ENCODE measurements at places on chromosomes 13 and 19.

DNA sequence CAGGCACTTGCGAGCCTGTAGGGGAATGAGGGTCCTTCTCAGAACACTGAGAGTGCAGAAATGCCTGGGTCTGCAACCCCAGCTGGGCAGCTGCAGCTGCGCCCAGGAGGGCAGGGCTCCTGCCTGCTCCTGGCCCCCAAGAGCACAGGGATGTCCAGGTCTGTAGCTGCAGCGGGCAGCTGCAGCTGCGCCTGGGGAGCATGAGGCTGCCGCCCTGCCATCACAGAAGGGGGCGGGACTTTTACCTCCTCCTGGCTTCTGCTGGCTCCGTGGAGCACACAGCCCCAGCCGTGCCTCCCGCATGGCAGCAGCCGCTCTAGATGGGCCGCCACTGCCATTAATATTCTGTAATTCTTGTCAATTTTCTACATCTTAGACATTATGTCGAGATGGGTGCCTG, 17.8 kb downstream of the CPB2 start:
- DNase-seq, result no peak

- no peak for DNase-seq
Measured at GRCh38 chr19:10133596-10133995, 13.9 kb upstream of the EIF3G start.

GRCh38 chr13:26541678-26542568, 15.6 kb upstream of the WASF3 start:
- DNase-seq, result no peak

DNA sequence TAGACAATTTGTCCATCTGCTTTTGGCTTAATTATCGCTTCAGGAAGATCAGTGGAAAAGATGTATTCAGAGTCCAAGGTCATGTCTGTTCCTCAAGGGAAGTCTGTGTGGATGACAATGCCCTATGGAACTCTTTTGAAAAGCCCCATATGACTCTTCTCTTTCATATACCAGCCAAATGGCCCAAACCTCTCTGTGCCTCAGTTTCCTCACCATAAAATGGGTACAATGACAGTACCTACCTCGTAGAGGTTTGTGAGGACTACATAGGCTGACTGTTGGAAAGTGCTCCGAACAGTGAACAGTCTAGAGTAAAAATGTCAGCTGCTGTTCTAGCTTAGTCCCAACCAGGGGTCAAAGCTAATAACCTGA, 104.6 kb downstream of the COL4A2 start:
- DNase-seq, result no peak

- DNase-seq, result no peak
Measured at GRCh38 chr13:107832500-107833100, 382.7 kb downstream of the LIG4 start.

- DNase-seq, result no peak
Measured at GRCh38 chr19:53944933-53945332, 17.8 kb upstream of the CACNG8 start.

DNA sequence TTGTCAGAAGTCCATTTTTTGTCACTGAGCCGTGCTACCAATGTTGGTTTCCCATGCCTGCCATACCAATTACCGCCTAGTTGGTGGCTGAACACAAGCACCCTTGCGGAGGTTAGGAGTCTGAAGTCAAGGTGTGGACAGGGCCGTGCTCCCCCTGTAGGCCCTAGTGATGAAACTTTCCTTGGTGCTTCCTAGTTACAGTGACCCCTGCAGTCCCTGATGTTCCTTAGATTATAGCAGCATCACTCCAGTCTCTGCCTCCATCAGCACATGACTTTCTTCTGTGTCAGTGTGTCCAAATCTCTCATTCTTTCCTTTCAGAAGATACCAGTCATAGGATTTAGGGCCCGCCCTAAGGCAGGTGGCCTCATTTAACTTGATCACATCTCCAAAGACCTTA, 99.0 kb downstream of the MYO16 start:
- peak; percentile 66 for DNase-seq

GRCh38 chr19:1531587-1531986, 7.7 kb downstream of the PLK5 start:
- DNase-seq, result no peak

- no peak for DNase-seq
Measured at GRCh38 chr19:50368649-50369570, 3.5 kb upstream of the NAPSA start.

DNA sequence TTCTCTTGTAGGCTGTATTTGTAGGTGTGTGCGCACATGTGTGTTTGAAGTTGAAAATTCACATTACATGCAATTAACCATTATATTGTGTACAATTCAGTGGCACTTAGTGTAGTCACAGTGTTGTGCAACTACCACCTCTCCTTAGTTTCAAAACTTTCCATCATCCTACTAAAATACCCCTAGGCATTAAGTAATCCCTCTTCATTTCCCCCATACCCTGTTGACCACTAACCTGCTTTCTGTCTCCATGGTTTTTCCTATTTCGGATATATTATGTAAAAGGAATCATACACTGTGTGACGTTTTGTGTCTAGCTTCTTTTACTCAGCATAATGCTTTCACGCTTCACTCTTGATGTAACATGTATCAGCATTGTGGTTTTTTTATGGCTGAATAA, 16.1 kb downstream of the LSM14A start:
- no peak for DNase-seq

GRCh38 chr13:51243227-51243626, 21.0 kb downstream of the FAM124A start:
- no peak for DNase-seq

- no peak for DNase-seq
Measured at GRCh38 chr19:13078897-13079541, 23.6 kb downstream of the LYL1 start.

DNA sequence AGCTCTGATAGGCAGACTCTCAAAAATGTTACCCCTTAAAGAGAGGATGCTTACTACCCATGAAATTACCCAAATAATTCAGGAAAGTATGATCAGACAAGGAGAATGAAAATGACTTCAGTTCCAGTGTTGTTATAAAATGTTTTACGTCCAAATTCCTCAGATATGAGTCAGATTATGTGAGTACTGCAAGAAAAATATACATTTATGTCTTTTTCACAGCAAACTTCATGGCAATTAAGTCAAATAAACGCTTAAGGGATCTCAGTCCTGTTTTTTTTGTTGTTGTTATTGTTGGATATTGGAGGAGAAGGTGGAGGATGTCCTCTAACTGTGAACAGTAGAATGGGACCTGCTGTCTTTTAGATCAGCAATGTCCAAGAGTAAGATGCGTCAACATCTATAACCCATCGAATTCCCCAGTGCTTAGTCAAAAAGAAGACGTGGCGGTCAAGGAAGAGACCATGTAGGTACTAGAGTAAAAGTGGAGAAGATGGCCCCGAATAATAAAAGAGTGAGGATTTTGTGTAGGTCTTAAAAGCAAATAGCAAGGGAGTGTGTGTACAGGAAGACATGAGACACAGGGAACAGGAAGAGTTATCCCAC, 215.4 kb upstream of the IRS2 start:
- no peak for DNase-seq

- DNase-seq, result no peak
Measured at GRCh38 chr19:45529420-45529785, 22.1 kb downstream of the VASP start.

GRCh38 chr13:98521461-98522247, 55.3 kb downstream of the STK24 start:
- DNase-seq, result no peak

DNA sequence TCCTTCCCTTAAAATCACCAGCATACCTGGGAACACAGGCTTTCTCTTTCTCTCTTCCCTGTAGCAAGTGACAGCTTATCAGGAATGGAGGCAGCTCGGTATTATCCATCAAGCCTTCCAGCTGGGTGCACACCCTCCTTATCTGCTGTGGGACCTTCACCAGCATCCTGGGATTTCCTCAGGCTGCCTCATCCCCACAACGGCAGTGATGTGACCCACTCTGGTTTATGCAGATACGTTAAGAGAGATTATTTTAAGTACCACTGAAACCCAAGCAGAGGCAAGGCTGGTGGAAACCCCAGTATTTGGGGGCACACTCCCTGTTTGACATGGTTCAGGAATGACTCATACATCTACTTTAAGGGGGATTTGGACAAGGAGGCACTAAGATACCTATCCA, 192.1 kb downstream of the TM9SF2 start:
- DNase-seq, result no peak

DNA sequence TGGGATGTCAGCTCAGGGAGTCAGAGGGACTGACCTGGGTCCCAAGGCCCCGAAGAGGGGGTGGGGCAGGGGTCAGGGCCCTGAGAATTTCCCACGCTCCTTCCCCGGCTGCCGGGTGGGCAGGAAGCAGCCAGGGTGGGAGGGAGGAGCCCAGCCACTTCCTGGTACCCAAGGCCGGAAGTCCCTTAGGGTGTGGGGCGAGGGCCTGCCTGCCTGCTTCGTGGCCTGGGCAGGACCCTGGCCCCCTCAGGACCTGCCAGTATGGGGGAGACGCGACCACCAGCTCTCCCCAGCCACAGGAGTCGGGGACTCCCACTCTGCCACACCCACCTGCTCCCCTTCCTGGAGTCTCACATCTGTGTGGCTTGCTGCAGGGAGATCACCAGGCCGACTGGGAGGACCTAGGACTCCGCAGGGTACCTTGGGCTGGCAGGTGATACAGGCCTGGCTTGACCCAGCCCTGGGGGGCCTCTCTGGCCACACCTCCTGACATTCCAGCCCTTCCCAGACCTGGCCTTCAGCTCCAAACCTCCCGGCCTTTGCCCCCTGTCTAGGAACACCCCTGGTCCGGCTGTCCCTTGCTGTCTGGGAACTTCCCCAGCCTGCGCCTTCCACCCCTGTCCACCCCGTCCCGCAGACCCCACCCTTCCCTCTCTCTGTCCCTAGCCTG, 9.8 kb upstream of the CIRBP start:
- no peak for DNase-seq

- DNase-seq, result no peak
Measured at GRCh38 chr13:48949566-48950500, 25.9 kb upstream of the FNDC3A start.

DNA sequence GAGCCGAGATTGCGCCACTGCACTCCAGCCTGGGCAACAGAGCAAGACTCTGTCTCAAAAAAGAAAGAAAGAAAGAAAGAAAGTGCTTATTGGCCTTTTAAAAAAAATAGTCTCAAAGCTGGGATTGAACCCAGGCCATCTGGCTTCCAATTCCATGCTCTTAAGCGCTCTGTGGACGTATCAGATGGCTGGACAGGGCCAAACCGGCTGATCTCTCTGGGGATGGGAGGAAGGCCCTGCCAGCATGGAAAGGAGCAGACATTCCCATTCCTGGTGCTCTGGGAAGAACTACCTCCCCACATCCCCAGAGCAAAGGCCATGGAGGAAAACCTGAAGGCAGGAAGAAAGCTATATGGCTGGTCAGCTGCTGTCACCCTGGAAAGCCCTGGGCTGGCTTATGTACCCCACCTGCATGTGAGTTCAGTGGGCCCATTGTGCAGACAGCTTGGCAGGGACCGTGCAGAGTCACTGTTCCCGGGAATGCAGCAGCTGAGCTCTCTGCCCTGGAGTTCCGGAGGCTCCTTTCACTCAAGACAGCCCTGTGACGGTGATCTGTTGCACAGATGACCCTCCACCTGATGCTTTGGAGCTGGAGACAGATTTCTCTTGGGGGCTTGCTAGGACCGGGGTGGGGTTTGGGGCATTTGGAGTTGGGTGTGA, 84.3 kb downstream of the SIPA1L3 start:
- no peak for DNase-seq

DNA sequence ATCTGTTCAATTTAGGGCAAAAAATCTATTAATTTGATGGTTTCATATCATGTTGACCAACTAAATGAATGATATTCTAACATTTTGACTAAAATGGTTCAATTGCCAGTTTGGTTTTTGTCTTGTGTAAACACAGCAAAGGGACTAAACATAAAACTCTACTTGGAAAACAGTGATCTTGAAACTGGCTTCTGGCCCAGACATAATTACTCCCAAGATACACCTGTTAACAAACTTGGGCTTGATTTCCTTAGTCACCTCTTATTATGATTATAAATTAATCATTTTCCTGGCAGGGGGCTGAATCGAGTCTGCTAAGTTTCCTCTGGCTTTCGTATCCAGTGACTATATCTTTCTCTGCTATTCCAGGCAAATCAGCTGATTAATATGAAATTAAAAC, 78.0 kb upstream of the OXGR1 start:
- no peak for DNase-seq

DNA sequence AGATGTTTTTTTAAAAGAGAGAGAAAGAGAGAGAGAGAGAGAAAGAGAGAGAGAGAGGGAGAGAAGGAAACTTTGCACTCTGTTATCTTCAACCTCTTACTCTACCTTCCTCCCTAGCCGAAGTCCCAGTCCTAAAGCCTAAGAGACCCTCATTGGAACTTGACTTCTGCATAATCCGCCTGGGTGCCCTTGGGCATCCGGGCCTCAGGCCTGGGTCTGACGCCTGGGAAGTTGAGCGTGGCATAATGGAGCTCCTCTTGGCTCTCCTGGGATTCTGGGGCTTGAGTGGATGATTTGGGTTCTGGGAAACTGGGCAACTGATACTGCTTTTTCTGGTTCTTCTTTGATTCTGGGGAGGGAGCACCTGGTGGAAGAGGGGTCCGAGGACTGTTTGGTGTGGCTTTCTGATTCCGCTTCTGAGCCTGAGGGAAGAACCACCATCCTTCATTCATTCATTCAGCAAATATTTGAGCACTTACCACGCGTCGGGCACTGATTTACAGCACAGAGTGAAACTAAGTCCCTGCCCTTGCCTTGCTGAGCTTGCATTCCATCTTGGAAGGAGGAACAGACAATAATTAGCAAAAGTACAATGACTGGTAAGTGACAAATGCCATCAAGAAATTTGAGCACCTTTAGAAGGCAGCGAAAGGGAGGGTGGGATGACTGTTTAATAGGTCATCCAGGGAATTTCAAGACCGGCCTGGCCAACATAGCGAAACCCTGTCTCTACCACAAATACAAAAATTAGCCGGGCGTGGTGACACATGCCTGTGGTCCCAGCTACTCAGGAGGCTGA, 6.3 kb downstream of the SIGLEC10 start:
- DNase-seq, result no peak

- no peak for DNase-seq
Measured at GRCh38 chr13:42814868-42815267, 33.5 kb downstream of the FAM216B start.

DNA sequence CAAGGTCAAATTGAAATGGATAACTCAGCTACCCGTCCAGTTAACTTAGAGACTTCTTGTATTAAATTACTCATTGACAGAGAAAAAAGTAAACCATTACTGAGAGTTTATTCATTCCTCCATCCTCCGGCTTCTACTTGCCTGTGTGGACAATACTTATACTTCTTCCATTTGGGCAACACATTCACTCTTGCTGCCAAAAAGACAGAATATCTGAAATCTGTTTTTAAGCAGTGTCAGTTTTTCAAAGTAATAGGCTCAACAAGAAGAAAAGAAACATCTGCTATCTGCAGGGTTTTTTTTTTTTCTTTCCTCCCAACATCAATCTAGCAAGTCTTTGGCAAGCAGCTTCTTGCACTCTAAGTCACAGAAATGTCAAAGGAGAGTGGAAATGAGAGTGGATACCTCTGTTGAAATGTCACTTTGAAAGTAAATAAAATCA, 1142.8 kb downstream of the PCDH9 start:
- DNase-seq, result no peak

DNA sequence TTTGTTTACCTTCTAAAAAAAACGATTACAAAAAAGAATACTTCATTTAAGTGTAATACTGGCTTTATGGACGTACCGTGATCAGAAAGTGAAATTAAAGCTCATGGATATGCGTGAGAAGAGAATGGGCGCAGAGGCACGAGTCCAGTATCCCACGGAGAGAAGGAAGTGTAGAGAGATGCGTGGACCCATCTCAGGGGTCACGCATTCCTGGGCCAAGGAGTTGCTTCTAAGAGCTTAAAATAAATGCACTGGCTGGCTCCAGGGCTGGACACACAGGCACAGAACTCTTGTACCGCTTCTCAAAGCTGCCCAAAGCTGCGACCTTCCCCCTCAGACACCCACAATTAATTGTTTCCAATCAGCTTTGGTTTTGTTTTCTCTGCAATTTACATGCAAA, 8.7 kb upstream of the SPC24 start:
- no peak for DNase-seq
